ENCODE measurements at places on chromosomes 2 and 18. TPM values are rescaled to one million over a fixed set of nuclear protein-coding genes. Genes with fewer than 3 reads are reported as not detected.

The LRRC30 gene
- not detected for total RNA-seq

The ACMSD gene
- not detected for total RNA-seq

The DSC1 gene
- not detected for total RNA-seq

The LCT gene
- not detected for total RNA-seq

The C2orf15 gene
- total RNA-seq = 0.28 TPM

The TFCP2L1 gene
- total RNA-seq = not detected

The DNAJC5G gene
- not detected for total RNA-seq

The CCDC68 gene
- 1.1 TPM for total RNA-seq

The IL1B gene
- 0.46 TPM for total RNA-seq
